ENCODE measurements at places on chromosomes 1 and 21. TPM values are rescaled to one million over a fixed set of nuclear protein-coding genes. Genes with fewer than 3 reads are reported as not detected.

CD48 gene
- total RNA-seq, result 9.9 TPM

SMIM1 gene
- 6.5 TPM for total RNA-seq

UTS2 gene
- 0.58 TPM for total RNA-seq

AGPAT3 gene
- total RNA-seq, result 111 TPM

RAP1GAP gene
- 20.7 TPM for total RNA-seq

SEC16B gene
- 3.3 TPM for total RNA-seq

CHODL gene
- 0.32 TPM for total RNA-seq

AMY2B gene
- total RNA-seq, result 14.5 TPM

AMY2A gene
- not detected for total RNA-seq

DLGAP3 gene
- total RNA-seq, result 0.12 TPM

TRIM62 gene
- total RNA-seq, result 6.4 TPM

CNIH3 gene
- total RNA-seq, result 2.5 TPM

RASAL2 gene
- 30.2 TPM for total RNA-seq

BLACAT1 gene
- 2.7 TPM for total RNA-seq

GCSAML gene
- 0.84 TPM for total RNA-seq

- no peaks in the 10 kb centered on the region for H3K4me1 ChIP-seq
- H3K4me3 ChIP-seq, result no peak overlapping the region
- no peak overlapping the region for H3K27ac ChIP-seq
- no peak for DNase-seq
- no peaks in the 10 kb centered on the region for H3K36me3 ChIP-seq
These were observed 65.3 kb upstream of the MAGI3 start for GRCh38 chr1:113325022-113325421.

- no peak overlapping the region for H3K27ac ChIP-seq
- H3K27me3 ChIP-seq, result no peaks in the 10 kb centered on the region
- H3K4me1 ChIP-seq, result no peaks in the 10 kb centered on the region
- H3K36me3 ChIP-seq, result no peaks in the 10 kb centered on the region
- no peak for DNase-seq
These were observed 79.3 kb upstream of the C1orf87 start for GRCh38 chr1:60152891-60153290.

- peaks cover 36% of the 10 kb centered on the region for H3K27me3 ChIP-seq
- H3K36me3 ChIP-seq, result no peaks in the 10 kb centered on the region
- H3K27ac ChIP-seq, result peak overlapping the region; percentile 78
- DNase-seq, result peak; percentile 60
These were observed 25.6 kb downstream of the ALPL start for GRCh38 chr1:21534674-21535378.

DNA sequence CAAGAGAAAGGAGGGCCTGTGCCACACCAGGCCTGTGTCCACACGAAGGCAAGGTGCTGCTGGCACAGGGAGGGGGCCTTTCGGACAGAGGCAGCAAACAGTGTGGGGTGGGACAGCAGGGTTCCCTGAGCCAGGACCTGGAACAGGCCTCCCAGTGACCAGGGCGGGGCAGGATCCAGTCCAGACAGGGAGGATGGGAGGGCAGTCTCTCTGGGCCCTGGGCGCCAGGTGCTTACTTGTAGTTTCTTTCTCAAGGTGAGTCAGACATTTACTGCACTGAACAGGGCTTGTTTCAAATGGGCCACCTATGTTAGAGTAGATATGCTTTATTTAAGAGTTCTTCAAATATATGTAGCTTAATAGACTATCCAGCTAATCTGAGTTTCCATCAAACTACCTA, 52.8 kb upstream of the STUM start:
- H3K4me3 ChIP-seq, result no peak overlapping the region
- H3K36me3 ChIP-seq, result no peaks in the 10 kb centered on the region
- no peak for DNase-seq
- H3K4me1 ChIP-seq, result no peaks in the 10 kb centered on the region
- no peak overlapping the region for H3K27ac ChIP-seq
- no peaks in the 10 kb centered on the region for H3K27me3 ChIP-seq

GRCh38 chr1:214882616-214883015, 199.9 kb upstream of the KCNK2 start:
- H3K4me1 ChIP-seq, result no peaks in the 10 kb centered on the region
- H3K27ac ChIP-seq, result no peak overlapping the region
- no peak for DNase-seq

DNA sequence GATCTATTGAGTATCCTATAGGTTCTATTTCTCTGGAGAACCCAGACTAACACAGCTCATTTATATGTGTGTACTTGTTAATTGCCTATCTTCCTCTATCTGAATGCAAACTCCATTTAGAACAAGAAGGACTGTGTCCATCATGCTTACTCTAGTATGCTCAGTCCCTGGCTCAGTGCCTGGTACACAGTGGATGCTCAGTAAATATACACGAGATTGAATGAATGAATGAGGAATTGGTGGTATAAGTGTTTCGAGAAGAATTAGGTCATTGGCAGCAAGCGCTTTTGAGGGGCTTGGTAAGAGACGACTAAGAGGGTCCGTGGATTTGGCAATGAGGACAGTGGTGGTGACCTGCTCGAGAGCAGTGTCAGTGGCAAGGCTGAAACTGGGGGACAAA, 112.5 kb downstream of the CSMD2 start:
- no peak overlapping the region for H3K4me3 ChIP-seq
- no peak for DNase-seq
- no peaks in the 10 kb centered on the region for H3K4me1 ChIP-seq
- no peaks in the 10 kb centered on the region for H3K36me3 ChIP-seq
- no peaks in the 10 kb centered on the region for H3K27me3 ChIP-seq

- H3K4me3 ChIP-seq, result no peak overlapping the region
- H3K27ac ChIP-seq, result no peak overlapping the region
- no peak for DNase-seq
These were observed 6.7 kb downstream of the NCDN start for GRCh38 chr1:35564037-35564883.

GRCh38 chr21:34203851-34204420, 130.6 kb downstream of the MRPS6 start:
- no peaks in the 10 kb centered on the region for H3K27me3 ChIP-seq
- H3K4me1 ChIP-seq, result peaks cover 3% of the 10 kb centered on the region
- H3K27ac ChIP-seq, result no peak overlapping the region
- no peaks in the 10 kb centered on the region for H3K36me3 ChIP-seq
- no peak overlapping the region for H3K4me3 ChIP-seq

- H3K27me3 ChIP-seq, result no peaks in the 10 kb centered on the region
- no peaks in the 10 kb centered on the region for H3K36me3 ChIP-seq
- H3K4me1 ChIP-seq, result no peaks in the 10 kb centered on the region
- no peak overlapping the region for H3K27ac ChIP-seq
- no peak overlapping the region for H3K4me3 ChIP-seq
These were observed 469.3 kb downstream of the LTN1 start for GRCh38 chr21:28523367-28523766.

GRCh38 chr1:116842654-116843053, 67.1 kb upstream of the PTGFRN start:
- DNase-seq, result no peak
- no peaks in the 10 kb centered on the region for H3K27me3 ChIP-seq
- H3K4me1 ChIP-seq, result no peaks in the 10 kb centered on the region
- no peak overlapping the region for H3K27ac ChIP-seq
- no peaks in the 10 kb centered on the region for H3K36me3 ChIP-seq
- H3K4me3 ChIP-seq, result no peak overlapping the region

GRCh38 chr1:233480198-233480597, 133.7 kb upstream of the KCNK1 start:
- H3K36me3 ChIP-seq, result no peaks in the 10 kb centered on the region
- no peak for DNase-seq
- H3K27me3 ChIP-seq, result no peaks in the 10 kb centered on the region
- no peak overlapping the region for H3K4me3 ChIP-seq
- H3K27ac ChIP-seq, result no peak overlapping the region

DNA sequence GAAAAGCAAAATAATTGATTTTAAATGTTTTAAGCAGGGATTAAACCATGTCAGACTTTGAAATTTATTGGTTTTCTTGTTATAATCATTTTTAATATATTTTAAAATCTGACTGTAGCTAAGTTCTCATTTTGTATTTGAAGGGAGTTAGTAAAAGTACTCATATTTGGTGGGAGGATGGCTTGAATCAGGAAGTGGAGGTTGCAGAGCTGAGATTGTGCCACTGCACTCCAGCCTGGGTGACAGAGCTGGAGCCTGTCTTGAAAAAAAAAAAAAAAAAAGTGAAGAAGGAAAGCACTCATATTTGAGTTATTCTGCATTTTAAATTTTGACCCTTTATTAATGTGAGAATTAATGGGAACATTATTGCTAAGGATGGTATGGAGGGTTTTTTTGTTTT, 106.0 kb downstream of the RABGAP1L start:
- peaks cover 4% of the 10 kb centered on the region for H3K4me1 ChIP-seq
- no peaks in the 10 kb centered on the region for H3K27me3 ChIP-seq
- H3K36me3 ChIP-seq, result no peaks in the 10 kb centered on the region
- no peak for DNase-seq

DNA sequence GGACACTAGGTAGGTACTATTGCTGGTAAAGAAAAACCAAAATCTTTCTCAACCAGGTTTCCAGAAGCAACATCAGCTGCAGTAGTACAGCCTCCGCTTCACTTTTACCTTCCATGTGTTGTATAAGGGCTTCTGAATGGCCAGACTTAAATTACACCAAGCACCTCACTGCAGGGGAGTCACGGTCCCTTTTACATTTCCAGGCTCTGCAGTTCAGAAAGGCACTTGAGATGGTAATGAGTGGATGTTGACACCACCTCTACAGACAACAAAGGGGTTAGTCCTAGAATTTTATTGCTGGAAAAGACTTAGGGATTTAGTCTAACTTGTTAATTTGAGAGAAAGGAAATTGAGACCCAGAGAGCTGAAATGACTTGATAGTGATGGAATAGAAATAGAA, 12.0 kb upstream of the DUSP12 start:
- H3K27ac ChIP-seq, result no peak overlapping the region
- DNase-seq, result no peak
- no peak overlapping the region for H3K4me3 ChIP-seq
- no peaks in the 10 kb centered on the region for H3K36me3 ChIP-seq

- no peak overlapping the region for H3K27ac ChIP-seq
- no peak for DNase-seq
- no peak overlapping the region for H3K4me3 ChIP-seq
These were observed 1187.4 kb upstream of the NCAM2 start for GRCh38 chr21:19810779-19811178.

- H3K36me3 ChIP-seq, result no peaks in the 10 kb centered on the region
- H3K27me3 ChIP-seq, result no peaks in the 10 kb centered on the region
- peak overlapping the region; percentile 70 for H3K4me3 ChIP-seq
- H3K27ac ChIP-seq, result no peak overlapping the region
- H3K4me1 ChIP-seq, result no peaks in the 10 kb centered on the region
These were observed 978 bp downstream of the PRDM15 start for GRCh38 chr21:41877901-41878830.

- no peaks in the 10 kb centered on the region for H3K36me3 ChIP-seq
- H3K27me3 ChIP-seq, result no peaks in the 10 kb centered on the region
- H3K4me3 ChIP-seq, result no peak overlapping the region
- H3K4me1 ChIP-seq, result no peaks in the 10 kb centered on the region
- no peak overlapping the region for H3K27ac ChIP-seq
These were observed 233.1 kb downstream of the PAPPA2 start for GRCh38 chr1:176696109-176696508.

- no peak for DNase-seq
- no peak overlapping the region for H3K4me3 ChIP-seq
- no peak overlapping the region for H3K27ac ChIP-seq
- no peaks in the 10 kb centered on the region for H3K4me1 ChIP-seq
- no peaks in the 10 kb centered on the region for H3K27me3 ChIP-seq
These were observed 263.8 kb downstream of the KAZN start for GRCh38 chr1:14862114-14862771.

DNA sequence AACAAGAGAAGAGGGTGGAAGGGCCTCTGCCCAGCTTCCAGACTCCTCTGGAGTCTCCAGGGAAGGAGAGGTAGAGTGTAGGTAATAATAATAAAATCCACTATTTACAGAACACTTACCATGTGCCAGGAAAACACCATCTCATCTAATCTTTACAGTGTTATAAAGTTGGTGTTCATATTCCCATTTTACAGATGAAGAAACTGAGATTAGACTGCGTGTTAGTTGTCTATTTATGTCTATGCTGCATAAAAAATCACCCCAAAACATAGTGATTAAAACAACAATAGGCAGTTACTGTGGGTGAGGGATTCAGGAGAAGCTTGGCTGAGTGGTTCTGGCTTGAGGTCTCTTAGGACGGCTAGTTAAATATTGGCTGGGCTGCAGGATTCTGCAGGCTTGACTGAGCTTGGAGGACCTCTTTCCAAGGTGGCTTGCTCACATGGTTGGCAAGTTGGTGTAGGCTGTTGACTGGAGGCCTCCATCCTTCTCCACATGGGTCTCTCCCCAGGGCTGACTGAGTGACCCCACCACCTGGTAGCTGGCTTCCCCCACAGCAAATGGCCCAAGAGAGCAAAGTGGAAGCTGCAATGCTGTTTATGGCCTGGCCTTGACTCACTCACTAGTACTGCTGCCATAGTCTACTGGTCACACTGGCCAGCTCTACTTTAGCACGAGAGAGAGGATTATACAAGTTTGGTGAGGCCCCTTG, 6.5 kb upstream of the ALX3 start:
- no peaks in the 10 kb centered on the region for H3K36me3 ChIP-seq
- no peak overlapping the region for H3K4me3 ChIP-seq
- no peak for DNase-seq
- H3K4me1 ChIP-seq, result no peaks in the 10 kb centered on the region
- H3K27me3 ChIP-seq, result peaks cover 33% of the 10 kb centered on the region

- H3K36me3 ChIP-seq, result no peaks in the 10 kb centered on the region
- H3K27me3 ChIP-seq, result no peaks in the 10 kb centered on the region
- peak; percentile 42 for DNase-seq
- no peak overlapping the region for H3K4me3 ChIP-seq
These were observed 9.4 kb upstream of the FMO3 start for GRCh38 chr1:171081314-171081753.

- no peaks in the 10 kb centered on the region for H3K4me1 ChIP-seq
- no peak for DNase-seq
- no peak overlapping the region for H3K4me3 ChIP-seq
- no peaks in the 10 kb centered on the region for H3K27me3 ChIP-seq
- no peak overlapping the region for H3K27ac ChIP-seq
These were observed 183.5 kb upstream of the DPYD start for GRCh38 chr1:98104289-98104688.

- no peaks in the 10 kb centered on the region for H3K27me3 ChIP-seq
- DNase-seq, result no peak
- H3K4me3 ChIP-seq, result no peak overlapping the region
These were observed 5.3 kb upstream of the AMIGO1 start for GRCh38 chr1:109514846-109515245.

DNA sequence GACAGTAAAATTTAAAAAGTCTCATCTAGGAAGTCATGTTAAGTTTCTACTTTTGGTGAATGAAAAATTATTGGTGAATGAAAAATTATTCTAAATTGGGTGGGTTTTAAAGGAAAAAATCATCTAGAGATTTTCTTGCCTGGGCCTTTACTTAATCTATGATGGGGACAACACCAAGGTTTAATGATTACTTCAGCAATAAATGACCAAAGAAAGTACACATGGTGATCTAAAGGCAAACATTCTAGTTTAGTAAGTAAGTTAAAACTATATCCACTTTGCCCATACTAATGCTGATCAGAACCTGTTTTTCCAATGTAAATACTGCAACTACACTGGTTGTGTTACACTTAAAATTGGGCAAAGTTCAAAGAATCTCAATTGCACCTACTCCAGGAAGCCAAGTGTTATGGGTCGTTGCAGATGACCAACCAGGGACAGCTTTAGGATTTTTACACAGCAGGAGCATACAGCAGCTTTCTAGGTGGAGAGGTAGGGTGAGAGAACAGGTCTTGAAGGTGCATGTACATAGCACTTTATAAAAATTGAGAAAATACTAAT, 14.6 kb upstream of the RPL5 start:
- no peak overlapping the region for H3K27ac ChIP-seq
- H3K27me3 ChIP-seq, result no peaks in the 10 kb centered on the region
- DNase-seq, result no peak
- no peak overlapping the region for H3K4me3 ChIP-seq
- no peaks in the 10 kb centered on the region for H3K4me1 ChIP-seq

GRCh38 chr1:28601696-28602095, 9.6 kb downstream of the RAB42 start:
- H3K4me1 ChIP-seq, result no peaks in the 10 kb centered on the region
- H3K27ac ChIP-seq, result no peak overlapping the region
- no peak overlapping the region for H3K4me3 ChIP-seq
- peaks cover 60% of the 10 kb centered on the region for H3K36me3 ChIP-seq
- no peak for DNase-seq
- H3K27me3 ChIP-seq, result no peaks in the 10 kb centered on the region

All from left lung (tissue), 14 donors.